ENCODE measurements at places on chromosomes 6 and 20. TPM values are rescaled to one million over a fixed set of nuclear protein-coding genes. Genes with fewer than 3 reads are reported as not detected.

- H3K36me3 ChIP-seq, result no peaks in the 10 kb centered on the region
- H3K27me3 ChIP-seq, result no peaks in the 10 kb centered on the region
- H3K27ac ChIP-seq, result no peak overlapping the region
- no peak overlapping the region for H3K4me3 ChIP-seq
Observed at GRCh38 chr6:123869334-123869733, 65.7 kb downstream of the NKAIN2 start.

- DNase-seq, result no peak
- H3K27ac ChIP-seq, result no peak overlapping the region
- H3K27me3 ChIP-seq, result no peaks in the 10 kb centered on the region
- H3K4me1 ChIP-seq, result no peaks in the 10 kb centered on the region
- no peaks in the 10 kb centered on the region for H3K36me3 ChIP-seq
- H3K4me3 ChIP-seq, result no peak overlapping the region
Observed at GRCh38 chr6:1233924-1234323, 78.0 kb upstream of the FOXQ1 start.

ERVFRD-1 gene
- total RNA-seq, result 0.65 TPM

- peaks cover 17% of the 10 kb centered on the region for H3K4me1 ChIP-seq
- no peak overlapping the region for H3K27ac ChIP-seq
- DNase-seq, result no peak
Observed at GRCh38 chr6:52493669-52494068, 73.5 kb downstream of the EFHC1 start.

- no peaks in the 10 kb centered on the region for H3K36me3 ChIP-seq
- H3K27ac ChIP-seq, result no peak overlapping the region
- H3K4me1 ChIP-seq, result peaks cover 4% of the 10 kb centered on the region
- H3K27me3 ChIP-seq, result no peaks in the 10 kb centered on the region
Observed at GRCh38 chr20:47481330-47482216, 20.1 kb upstream of the NCOA3 start.

SPTLC3 gene
- total RNA-seq, result 18.7 TPM

GRCh38 chr6:146433881-146434731, 109.5 kb upstream of the RAB32 start:
- peaks cover 10% of the 10 kb centered on the region for H3K4me1 ChIP-seq
- H3K27me3 ChIP-seq, result peaks cover 5% of the 10 kb centered on the region
- H3K4me3 ChIP-seq, result peak overlapping the region; percentile 46
- no peaks in the 10 kb centered on the region for H3K36me3 ChIP-seq
- DNase-seq, result peak; percentile 50

GRCh38 chr6:34347303-34347702, 45.2 kb downstream of the NUDT3 start:
- H3K4me1 ChIP-seq, result peaks cover 45% of the 10 kb centered on the region
- no peak for DNase-seq
- H3K36me3 ChIP-seq, result no peaks in the 10 kb centered on the region
- H3K27me3 ChIP-seq, result no peaks in the 10 kb centered on the region

PNLDC1 gene
- total RNA-seq, result 0.27 TPM
